ENCODE measurements at places on chromosomes 2 and 18.
A peak's percentile ranks its signal among the peaks of the same experiment; 100 is the strongest.

GRCh38 chr2:46493971-46494250, 14.5 kb downstream of the TMEM247 start:
- DNase-seq: no peak

DNA sequence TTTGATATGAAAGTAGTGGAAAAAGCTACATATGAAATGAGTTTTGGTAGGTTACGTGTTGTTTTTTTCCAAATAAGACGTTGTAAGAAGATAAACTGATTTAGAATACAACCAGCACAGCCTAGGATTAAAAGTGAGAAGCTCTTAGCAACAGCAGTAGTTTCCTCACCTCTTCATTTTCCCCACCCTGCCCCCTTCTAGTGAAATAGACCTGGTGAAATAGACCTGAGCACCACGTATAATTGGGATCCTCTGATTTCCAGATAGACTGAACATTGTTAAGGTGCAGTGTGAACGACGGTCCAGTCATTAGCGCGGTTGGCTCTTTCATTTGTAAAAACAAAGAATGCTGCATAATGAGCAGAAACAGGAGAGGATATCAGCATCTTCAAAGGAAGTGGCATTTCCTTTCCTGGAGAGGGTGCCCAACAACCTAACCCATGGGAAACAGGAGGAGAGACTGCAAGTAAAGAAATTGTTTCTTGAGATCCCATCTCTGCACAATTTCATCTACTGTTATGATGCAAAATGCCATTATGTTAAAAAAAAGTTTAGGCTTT, 114.3 kb downstream of the FIGN start:
- DNase-seq: no peak

DNA sequence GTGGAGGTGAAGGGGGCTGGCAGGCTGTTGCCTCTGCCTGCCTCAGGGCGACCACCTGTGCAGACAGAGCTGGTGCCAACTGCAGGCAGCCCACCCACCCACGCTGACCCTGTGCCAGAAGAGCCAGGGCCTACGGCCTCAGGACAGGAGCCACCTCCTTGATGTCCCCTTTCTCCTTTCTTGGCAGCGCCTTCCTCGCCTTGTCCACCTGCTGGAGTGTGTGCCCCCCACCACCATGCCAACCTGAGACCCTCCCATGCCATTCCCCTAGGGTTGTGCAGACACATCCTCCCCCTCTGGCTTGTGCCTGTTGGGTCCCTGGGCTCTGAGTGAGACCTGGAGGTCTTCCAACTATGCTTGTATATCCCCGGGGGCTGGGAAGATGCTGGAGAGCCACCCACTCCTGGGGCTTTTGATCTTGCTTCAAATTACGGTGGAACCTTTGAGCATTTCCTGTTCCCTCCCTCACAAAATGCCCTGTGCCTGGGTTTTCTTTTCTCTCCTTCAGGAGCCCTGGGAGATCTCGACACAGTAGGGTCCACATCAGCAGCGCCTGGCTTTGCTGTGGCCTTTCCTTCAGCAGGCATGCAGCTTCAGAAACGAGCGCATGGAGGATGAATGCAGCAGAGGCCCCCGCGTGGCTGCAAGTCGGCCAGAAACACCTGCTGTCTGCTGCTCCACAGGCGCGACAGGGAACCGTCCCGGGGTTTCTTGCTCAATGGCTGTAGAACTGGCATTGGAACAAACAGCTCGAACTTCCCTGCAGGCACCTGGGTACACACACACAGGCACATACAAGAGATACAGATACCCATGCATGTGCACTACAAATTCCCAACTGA, 65.9 kb upstream of the SH3RF3 start:
- DNase-seq: no peak

- DNase-seq: peak; percentile 69
These were observed 12.8 kb downstream of the PXDN start for GRCh38 chr2:1731447-1731962.

DNA sequence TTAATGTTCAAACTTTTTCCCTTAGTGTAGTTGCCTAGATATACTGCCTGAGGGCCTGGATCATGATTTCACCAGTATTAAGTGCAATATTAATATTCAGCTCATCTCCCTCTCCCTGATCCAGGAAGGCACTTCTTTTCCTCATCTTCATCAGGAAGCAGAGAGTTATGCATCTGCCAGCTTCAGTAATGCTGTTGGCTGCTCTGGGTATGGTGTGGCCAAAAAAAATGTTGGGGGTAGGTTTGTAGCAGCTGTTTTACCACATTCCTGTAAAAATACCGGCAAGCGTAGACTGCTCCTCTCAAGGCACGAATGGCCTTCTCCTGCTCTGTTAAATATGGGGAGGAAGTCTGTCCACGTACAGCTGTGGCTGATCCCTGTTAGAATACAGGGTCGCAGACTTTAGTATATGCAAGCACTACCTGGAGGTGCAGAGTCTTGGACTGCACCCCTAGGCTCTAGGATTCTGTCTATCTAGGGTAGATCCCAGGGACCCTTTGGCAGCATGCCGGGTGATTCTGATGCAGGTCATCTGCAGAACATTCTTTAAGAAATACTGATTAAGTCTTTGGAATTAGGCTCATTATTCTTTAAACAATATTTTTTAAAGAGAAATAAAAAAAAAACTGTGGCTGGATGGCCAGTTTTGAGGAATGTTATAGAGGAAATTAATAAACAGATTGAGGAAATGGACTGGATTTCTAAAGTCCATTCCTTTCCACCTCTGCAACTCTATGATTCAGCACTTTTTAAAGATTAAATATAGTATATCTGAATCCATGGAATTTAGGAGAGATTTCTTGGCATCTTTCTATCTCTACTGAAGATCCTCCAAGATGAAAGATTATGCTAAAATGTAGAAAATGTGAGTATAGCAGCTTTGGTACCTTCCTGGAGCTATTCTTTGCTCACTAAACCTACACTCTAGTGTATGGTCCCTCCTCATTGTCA, 21.0 kb upstream of the GLS start:
- peak; percentile 58 for DNase-seq

DNA sequence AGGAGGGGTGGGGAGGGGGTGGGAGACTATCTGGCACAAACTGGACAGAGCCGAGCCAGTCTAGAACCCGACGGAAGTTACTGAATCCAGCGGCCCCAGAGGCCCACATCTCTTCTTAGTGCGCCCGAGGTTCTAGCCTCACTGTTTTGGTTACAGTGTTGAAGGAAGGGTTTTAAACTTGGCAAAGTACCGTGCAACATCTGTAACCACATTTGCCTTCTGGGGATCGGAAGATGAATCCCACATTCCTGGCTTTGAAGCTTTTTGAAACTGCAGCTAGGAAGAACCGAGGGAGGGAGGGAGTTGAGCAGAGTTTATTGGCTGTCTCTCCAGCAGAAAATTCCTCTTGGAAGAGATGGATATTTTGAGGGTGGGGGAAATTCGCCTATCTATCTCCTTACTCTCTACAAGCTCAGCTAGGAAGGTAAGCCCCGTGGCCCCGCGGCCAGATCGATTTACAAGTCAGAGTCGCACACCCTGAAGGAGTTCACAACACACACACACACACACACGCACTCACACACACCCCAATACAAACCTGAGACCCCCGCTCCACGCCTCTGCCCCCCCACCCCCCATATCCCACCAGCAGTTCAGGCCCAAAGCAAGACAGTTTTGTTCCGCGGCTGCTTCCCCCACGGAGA, 1.0 kb downstream of the ACVR1 start:
- peak; percentile 76 for DNase-seq

DNA sequence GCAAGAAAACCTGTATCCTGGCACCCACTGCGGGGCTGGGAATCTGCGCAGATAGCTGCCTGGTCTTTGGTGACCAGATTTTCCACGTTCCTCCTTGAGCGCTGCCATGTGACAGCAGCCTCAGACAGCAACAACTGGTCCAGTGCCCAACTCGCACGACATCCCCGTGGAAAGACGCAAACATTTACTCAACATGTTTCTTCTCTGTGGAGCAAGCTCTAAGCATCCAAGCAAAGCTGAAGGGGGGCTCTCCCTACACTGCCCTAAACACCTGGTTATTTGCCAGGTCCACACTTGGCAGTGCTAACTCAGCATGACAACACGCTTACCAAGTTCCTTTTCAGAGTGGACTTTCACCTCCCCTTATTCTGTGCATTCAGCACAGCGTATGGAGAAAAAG, 11.3 kb downstream of the ZNF516 start:
- DNase-seq: no peak

- DNase-seq: no peak
These were observed 73.0 kb upstream of the COPS8 start for GRCh38 chr2:237012577-237013267.

DNA sequence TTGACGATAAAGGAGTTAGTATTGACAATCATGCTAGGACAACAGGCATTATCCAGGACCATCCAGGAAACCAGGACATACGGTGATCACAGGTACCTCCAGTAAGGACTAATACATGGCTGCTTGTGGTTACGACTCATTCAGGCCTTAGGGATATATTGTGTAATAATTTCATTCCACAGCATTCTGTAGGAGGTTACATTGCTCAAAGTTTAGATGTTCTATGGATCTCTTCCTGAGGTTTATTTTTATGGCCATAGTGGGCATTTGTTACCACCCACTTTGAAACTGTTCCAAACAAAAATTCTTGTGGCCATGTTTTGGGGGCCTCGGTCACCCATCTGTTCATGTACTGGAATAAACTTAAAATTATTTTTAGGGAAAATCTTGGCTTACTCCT, 431.6 kb downstream of the METTL4 start:
- peak; percentile 3 for DNase-seq

- DNase-seq: no peak
These were observed 110.0 kb downstream of the TPGS2 start for GRCh38 chr18:36718705-36719328.

GRCh38 chr2:75054296-75054695, 95.9 kb downstream of the POLE4 start:
- no peak for DNase-seq

DNA sequence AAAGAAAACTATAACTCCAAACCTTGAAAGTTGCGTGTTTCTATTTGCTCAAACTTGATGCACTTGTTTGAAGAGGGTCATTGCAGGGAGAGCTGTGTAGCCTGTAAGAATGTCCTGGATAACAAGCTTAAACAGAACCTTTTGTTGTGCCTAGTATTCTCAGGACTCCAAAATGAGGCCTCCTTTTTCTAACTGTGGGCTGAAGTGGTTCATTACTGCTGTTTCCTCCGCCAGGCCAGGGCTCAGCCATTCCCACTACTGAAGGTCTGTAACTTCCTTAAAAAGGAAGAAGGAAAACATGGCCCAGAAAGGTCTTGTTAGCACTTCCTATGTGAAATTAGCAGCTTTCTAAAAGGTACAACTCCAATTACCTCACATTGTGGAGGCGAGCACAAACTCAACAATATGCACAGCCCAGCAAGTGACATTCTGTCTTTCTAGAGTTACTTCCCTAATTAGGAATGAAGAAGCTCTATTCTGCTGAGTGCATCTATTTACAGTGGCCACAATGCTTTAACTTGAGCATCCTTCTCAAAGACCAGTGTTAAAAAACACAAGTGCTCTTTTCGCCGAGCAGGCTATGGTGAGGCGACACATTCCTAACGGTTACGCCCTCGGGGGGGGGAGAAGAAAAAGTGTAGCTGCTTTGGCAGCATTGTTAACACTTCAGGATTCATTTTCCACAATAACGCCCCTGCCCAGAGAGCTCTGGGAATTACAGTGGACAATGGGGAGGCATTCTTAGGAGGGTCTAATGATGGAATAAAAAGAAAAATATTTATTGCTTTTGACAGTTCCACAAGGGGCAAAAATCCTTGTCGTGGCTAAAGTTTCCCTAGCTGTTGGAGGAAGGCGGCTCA, 136.9 kb upstream of the SIX3 start:
- no peak for DNase-seq

GRCh38 chr2:67883316-67884087, 179.3 kb downstream of the C1D start:
- no peak for DNase-seq

DNA sequence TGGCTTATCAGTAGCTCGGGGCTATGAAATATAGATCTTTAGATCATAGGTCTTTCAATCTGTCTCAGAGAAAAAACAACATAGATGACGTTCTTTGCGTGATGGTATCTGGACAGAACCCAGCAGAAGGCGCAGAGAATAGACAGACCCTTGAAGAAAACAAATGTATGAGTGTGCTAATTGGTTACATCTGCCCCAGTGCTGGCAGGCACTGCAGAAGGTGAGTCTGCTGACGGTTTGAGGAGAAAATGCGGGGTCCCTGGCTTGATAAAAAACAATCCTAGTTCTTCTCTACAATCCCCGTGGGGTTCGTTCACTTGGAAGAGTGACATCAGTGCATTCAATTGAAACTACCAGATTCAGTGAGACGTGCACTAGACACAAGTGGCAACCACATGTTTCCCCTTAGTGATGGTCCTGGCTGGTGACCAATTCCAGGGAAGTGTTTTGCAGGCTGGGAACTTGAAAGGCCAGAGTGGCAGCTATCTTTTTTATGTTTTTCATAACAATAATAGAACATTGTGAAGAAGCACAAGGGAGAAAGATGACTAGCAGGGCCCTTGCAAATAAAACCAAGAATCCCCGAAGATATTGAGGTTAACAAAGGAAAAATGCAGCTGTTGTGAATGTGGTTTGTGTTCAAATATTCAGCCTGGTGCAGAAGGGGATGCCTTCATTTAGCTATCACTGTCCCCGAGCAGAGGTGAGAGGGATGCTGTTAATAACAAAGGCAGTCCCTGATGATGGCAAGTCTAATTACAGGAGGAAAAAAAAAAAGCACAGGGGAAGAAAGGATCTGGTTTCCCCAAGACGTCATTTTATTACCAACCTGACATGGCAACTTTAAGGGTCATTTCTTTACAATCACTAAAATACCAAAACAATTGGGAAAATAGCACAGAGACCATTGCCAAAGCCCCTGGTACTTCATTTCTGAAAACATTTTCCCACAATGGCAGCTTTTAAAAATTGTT, 337.6 kb upstream of the FIGN start:
- peak; percentile 5 for DNase-seq

DNA sequence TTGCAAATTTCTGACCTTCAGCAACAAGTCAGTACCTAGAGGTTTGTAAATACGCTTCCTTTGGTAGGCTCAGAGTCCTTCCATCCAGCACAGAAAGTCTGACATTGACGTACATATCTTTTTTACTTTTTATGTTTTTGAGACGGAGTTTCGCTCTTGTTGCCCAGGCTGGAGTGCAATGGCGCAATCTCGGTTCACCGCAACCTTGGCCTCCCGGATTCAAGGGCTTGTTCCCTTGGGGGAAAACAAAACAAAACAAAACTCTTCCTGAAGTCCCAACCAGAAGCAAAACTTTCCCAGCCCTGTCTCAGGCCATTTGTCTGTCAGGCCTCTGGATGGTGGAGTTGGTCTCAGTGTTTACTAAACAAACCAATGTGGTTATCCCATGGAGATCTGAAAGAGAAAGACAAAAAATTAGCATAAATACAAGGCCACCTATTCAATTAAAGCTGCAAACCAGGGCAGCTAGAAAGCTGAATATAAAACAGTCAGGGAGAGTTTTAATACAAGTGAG, 29.6 kb upstream of the ATL2 start:
- no peak for DNase-seq

GRCh38 chr2:65429786-65430602, 2.4 kb downstream of the SPRED2 start:
- DNase-seq: no peak

Data from AG08395 (cell line).